ENCODE measurements at places on chromosomes 5 and 9. TPM values are rescaled to one million over a fixed set of nuclear protein-coding genes. Genes with fewer than 3 reads are reported as not detected.

GRCh38 chr5:125401724-125402622, 655.5 kb upstream of the ZNF608 start:
- no peaks in the 10 kb centered on the region for H3K27me3 ChIP-seq
- DNase-seq, result no peak
- H3K4me3 ChIP-seq, result no peak overlapping the region
- H3K4me1 ChIP-seq, result no peaks in the 10 kb centered on the region
- no peak overlapping the region for H3K27ac ChIP-seq
- no peaks in the 10 kb centered on the region for H3K36me3 ChIP-seq

The TTC16 gene
- not detected for total RNA-seq

The BARHL1 gene
- not detected for total RNA-seq

DNA sequence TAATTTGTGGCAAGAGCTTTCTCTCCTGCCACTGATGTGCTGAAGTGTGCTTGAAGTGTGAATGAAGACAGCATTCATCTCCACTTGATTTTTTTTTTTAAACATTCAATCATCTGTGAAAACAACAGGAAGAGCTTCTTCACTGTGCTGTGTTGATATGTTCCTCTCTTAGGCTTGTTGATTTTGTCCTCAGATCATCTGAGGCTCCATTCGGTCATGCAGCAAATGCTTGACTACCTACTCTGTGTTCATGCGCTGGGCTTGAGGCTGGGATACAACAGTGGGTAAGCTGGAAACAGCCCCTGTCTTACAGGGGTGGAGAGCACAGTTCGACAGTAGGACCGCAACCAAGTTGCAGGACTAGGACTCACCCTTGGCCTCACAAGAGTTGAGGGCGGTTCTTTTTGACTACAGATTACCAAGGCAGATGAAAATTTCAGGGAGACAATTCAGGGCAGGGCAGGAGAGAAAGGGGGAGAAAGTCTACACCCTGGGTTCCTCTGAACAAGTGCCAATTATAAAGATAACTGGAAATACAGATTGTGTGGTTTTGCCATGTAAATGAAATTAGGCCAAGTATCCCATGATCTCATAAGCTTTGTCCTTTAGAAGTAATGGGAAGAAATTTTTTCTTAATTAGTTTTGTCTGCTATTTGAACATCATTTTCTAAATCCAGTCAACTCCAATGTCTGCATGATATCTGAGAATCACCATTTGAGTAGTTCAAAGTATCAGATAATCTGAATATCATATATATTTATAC, 31.0 kb upstream of the F2R start:
- peaks cover 5% of the 10 kb centered on the region for H3K36me3 ChIP-seq
- H3K27ac ChIP-seq, result no peak overlapping the region
- no peaks in the 10 kb centered on the region for H3K27me3 ChIP-seq
- H3K4me1 ChIP-seq, result peaks cover 10% of the 10 kb centered on the region
- no peak overlapping the region for H3K4me3 ChIP-seq
- no peak for DNase-seq

The PCDHGC4 gene
- 0.69 TPM for total RNA-seq

GRCh38 chr5:69103521-69103920, 9.7 kb downstream of the SLC30A5 start:
- H3K4me3 ChIP-seq, result no peak overlapping the region
- H3K27ac ChIP-seq, result no peak overlapping the region
- peaks cover 73% of the 10 kb centered on the region for H3K36me3 ChIP-seq

DNA sequence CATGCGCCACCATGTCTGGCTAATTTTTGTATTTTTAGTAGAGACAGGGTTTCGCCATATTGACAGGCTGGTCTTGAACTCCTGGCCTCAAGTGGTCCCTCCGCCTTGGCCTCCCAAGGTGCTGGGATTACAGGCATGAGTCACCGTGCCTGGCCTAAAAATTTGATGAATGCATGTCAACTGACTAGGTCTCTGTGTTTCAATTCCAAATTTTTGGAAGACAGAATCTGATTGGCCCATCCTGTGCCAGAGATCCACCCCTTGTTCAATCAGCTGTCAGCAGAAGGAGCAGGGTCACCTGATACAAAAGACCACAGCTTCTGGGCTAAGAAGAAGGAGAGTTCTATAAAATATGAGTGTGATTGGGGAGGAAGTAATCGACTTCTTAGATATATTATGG, 43.5 kb upstream of the COL15A1 start:
- H3K4me1 ChIP-seq, result no peaks in the 10 kb centered on the region
- no peaks in the 10 kb centered on the region for H3K36me3 ChIP-seq
- H3K27me3 ChIP-seq, result peaks cover 27% of the 10 kb centered on the region
- no peak overlapping the region for H3K27ac ChIP-seq
- no peak for DNase-seq
- H3K4me3 ChIP-seq, result no peak overlapping the region

DNA sequence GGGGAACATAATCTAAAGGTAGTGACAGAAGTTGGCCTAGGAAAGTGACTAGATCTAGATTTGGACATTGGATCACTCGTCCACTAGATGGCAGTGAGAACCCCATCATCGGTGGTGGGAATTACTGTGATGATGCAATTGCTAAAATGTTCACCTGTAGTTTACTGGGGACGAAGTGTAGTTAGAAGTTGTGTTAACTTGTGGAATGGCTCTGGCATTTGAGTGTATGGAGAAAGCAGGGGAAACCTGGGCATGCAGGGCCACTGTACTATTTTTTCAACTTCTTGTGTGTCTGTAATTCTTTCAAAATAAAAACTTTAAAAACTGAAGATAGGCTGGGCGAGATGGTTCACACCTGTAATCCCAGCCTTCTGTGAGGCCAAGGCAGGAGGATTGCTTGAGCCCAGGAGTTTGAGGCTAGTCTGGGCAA, 75.5 kb downstream of the PHAX start:
- DNase-seq, result peak; percentile 19
- H3K4me1 ChIP-seq, result peaks cover 3% of the 10 kb centered on the region
- H3K4me3 ChIP-seq, result no peak overlapping the region
- H3K27me3 ChIP-seq, result no peaks in the 10 kb centered on the region

The KIF20A gene
- 0.40 TPM for total RNA-seq

The ANKRD34B gene
- not detected for total RNA-seq

DNA sequence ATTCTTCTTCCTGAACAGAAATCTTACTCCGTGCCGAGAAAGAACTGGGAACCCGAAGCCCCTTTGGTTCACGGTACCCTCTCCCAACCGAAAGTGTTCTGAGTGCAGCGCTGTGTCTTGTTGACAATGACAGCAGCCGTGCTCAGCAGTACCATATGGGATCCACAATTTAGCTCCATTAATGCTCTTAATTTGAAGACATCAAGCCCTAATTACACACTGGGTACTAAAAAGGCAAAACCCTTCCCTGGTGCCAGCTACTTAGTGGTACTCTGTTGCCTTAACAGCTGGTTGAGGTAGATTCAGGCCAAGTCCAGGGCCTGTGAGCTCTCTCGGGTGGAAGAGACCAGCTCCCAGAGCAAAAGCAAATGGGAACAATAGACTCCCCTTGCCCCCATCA, 24.5 kb downstream of the DDX31 start:
- H3K4me3 ChIP-seq, result no peak overlapping the region
- H3K27ac ChIP-seq, result no peak overlapping the region
- H3K36me3 ChIP-seq, result peaks cover 94% of the 10 kb centered on the region
- H3K4me1 ChIP-seq, result no peaks in the 10 kb centered on the region
- DNase-seq, result no peak
- no peaks in the 10 kb centered on the region for H3K27me3 ChIP-seq

The PPP3R2 gene
- not detected for total RNA-seq

The STKLD1 gene
- total RNA-seq, result 0.37 TPM

The GMCL2 gene
- total RNA-seq, result not detected

The BSPRY gene
- 1.3 TPM for total RNA-seq

DNA sequence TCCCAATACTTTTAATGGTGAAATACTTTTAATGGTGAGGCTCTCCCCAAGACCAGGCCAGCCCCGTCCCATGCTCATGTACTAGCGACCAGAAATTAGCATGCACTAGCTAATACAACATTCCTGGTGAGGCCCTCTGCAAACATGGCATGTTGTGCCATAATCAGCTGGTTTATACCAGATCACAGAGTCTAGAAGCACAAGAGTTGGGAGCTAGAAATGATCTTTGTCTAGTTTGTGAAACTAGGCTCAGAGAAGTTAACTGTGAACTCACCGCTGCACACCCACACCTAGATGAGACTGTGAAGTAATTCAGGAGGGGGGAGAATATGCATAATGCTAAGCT, 37.4 kb downstream of the MTMR12 start:
- H3K36me3 ChIP-seq, result peaks cover 48% of the 10 kb centered on the region
- H3K4me1 ChIP-seq, result peaks cover 64% of the 10 kb centered on the region
- DNase-seq, result no peak
- H3K27ac ChIP-seq, result peak overlapping the region; percentile 92
- H3K27me3 ChIP-seq, result no peaks in the 10 kb centered on the region

GRCh38 chr9:115107701-115108100, 10.3 kb downstream of the TNC start:
- no peak overlapping the region for H3K27ac ChIP-seq
- H3K36me3 ChIP-seq, result no peaks in the 10 kb centered on the region

The CCDC127 gene
- total RNA-seq, result 6.4 TPM

GRCh38 chr9:101387871-101388506, 3.2 kb upstream of the BAAT start:
- no peak for DNase-seq
- H3K36me3 ChIP-seq, result peaks cover 47% of the 10 kb centered on the region
- H3K4me3 ChIP-seq, result no peak overlapping the region
- H3K27ac ChIP-seq, result peak overlapping the region; percentile 25
- no peaks in the 10 kb centered on the region for H3K27me3 ChIP-seq

DNA sequence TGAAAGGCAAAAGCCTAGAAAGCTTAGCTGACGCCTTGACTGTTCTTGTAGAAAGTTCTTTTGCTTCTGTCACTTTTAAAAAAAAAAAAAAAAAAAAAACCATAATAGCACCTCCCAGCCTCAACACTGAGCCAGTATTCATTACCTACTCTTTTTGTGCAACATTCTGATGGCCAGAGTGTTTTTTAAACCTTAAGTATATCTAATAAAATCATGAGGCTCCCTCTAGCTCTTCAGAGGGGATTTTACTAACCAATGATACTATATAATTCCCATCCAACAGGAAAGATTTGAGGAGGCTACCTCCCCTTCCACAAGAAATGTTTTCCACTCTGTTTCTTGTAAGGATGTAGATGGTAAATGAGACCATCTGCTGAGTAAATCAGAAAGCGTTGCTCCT, 3.9 kb downstream of the BNC2 start:
- no peak overlapping the region for H3K27ac ChIP-seq
- DNase-seq, result no peak
- H3K4me1 ChIP-seq, result peaks cover 12% of the 10 kb centered on the region
- H3K4me3 ChIP-seq, result no peak overlapping the region
- H3K36me3 ChIP-seq, result no peaks in the 10 kb centered on the region

DNA sequence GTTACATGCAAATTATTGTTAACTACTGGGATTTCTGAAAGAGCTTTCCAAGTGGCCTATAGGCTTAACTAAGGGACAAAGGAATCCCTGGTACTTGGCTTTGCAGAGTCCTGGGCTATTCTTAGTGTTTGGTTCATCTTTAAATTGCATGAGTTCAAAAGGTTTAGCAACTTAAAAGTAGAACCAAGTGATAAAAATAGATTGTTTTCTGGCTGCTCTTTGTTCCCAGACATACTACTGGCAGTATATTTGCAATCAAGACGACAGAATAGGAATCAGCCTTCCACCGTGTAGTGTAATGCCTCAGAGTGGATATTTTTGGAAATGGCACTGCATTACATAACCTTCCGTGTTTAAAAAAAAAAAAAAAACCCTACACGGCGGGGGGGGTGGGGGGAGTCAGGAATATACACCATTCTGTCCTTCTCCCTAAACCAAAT, 1.0 kb downstream of the NREP start:
- H3K36me3 ChIP-seq, result no peaks in the 10 kb centered on the region
- no peak for DNase-seq
- no peak overlapping the region for H3K27ac ChIP-seq
- H3K27me3 ChIP-seq, result no peaks in the 10 kb centered on the region
- peaks cover 23% of the 10 kb centered on the region for H3K4me1 ChIP-seq

GRCh38 chr5:116449458-116449857, 125.2 kb downstream of the SEMA6A start:
- no peaks in the 10 kb centered on the region for H3K27me3 ChIP-seq
- H3K36me3 ChIP-seq, result peaks cover 32% of the 10 kb centered on the region
- no peak overlapping the region for H3K27ac ChIP-seq
- no peak overlapping the region for H3K4me3 ChIP-seq
- no peak for DNase-seq
- peaks cover 10% of the 10 kb centered on the region for H3K4me1 ChIP-seq

GRCh38 chr9:93697352-93698139, 121.2 kb downstream of the PHF2 start:
- H3K36me3 ChIP-seq, result no peaks in the 10 kb centered on the region
- H3K27me3 ChIP-seq, result no peaks in the 10 kb centered on the region
- no peak overlapping the region for H3K27ac ChIP-seq
- peaks cover 3% of the 10 kb centered on the region for H3K4me1 ChIP-seq
- no peak overlapping the region for H3K4me3 ChIP-seq
- DNase-seq, result no peak

GRCh38 chr9:131631306-131631705, 86.0 kb downstream of the PRRT1B start:
- no peak overlapping the region for H3K4me3 ChIP-seq
- H3K4me1 ChIP-seq, result peaks cover 81% of the 10 kb centered on the region
- H3K27ac ChIP-seq, result peak overlapping the region; percentile 93

GRCh38 chr5:148583421-148583965, 70.8 kb downstream of the HTR4 start:
- no peak overlapping the region for H3K4me3 ChIP-seq
- no peaks in the 10 kb centered on the region for H3K4me1 ChIP-seq
- no peak overlapping the region for H3K27ac ChIP-seq
- H3K27me3 ChIP-seq, result peaks cover 1% of the 10 kb centered on the region

- DNase-seq, result no peak
- no peak overlapping the region for H3K4me3 ChIP-seq
- peaks cover 4% of the 10 kb centered on the region for H3K36me3 ChIP-seq
- H3K27me3 ChIP-seq, result no peaks in the 10 kb centered on the region
- no peak overlapping the region for H3K27ac ChIP-seq
These were observed 28.0 kb upstream of the IFNK start for GRCh38 chr9:27496135-27496504.

- no peak for DNase-seq
- H3K4me1 ChIP-seq, result no peaks in the 10 kb centered on the region
- H3K27ac ChIP-seq, result no peak overlapping the region
- peaks cover 7% of the 10 kb centered on the region for H3K27me3 ChIP-seq
These were observed 32.9 kb upstream of the GPR151 start for GRCh38 chr5:146548781-146549449.

The SEMA4D gene
- total RNA-seq, result 68.0 TPM

- peaks cover 2% of the 10 kb centered on the region for H3K27me3 ChIP-seq
- H3K27ac ChIP-seq, result no peak overlapping the region
These were observed 66.2 kb upstream of the CLINT1 start for GRCh38 chr5:157924931-157925729.

GRCh38 chr9:96150324-96151227, 151.4 kb downstream of the HSD17B3 start:
- no peaks in the 10 kb centered on the region for H3K36me3 ChIP-seq
- H3K4me3 ChIP-seq, result no peak overlapping the region
- peaks cover 20% of the 10 kb centered on the region for H3K4me1 ChIP-seq
- no peak for DNase-seq

- no peak overlapping the region for H3K4me3 ChIP-seq
- no peaks in the 10 kb centered on the region for H3K36me3 ChIP-seq
- DNase-seq, result no peak
- H3K4me1 ChIP-seq, result peaks cover 4% of the 10 kb centered on the region
- H3K27me3 ChIP-seq, result peaks cover 22% of the 10 kb centered on the region
These were observed 53.4 kb downstream of the ROR2 start for GRCh38 chr9:91896513-91897121.

The TIMD4 gene
- total RNA-seq, result not detected

- no peaks in the 10 kb centered on the region for H3K36me3 ChIP-seq
- H3K4me1 ChIP-seq, result no peaks in the 10 kb centered on the region
- H3K4me3 ChIP-seq, result no peak overlapping the region
- H3K27me3 ChIP-seq, result peaks cover 9% of the 10 kb centered on the region
These were observed 41.0 kb upstream of the SLC28A3 start for GRCh38 chr9:84381508-84381907.

Data from activated B cell treated with CpG ODN at 0.5 μM for 24 hours (primary cell).